ENCODE measurements at places on chromosomes 2 and 18. TPM values are rescaled to one million over a fixed set of nuclear protein-coding genes. Genes with fewer than 3 reads are reported as not detected.

KCNK3 gene
- not detected for total RNA-seq

EDAR gene
- 2.0 TPM for total RNA-seq

TAF1B gene
- total RNA-seq = 13.3 TPM

CDH7 gene
- not detected for total RNA-seq

SERPINB4 gene
- total RNA-seq = not detected

SCYGR4 gene
- not detected for total RNA-seq

GRCh38 chr2:191280834-191281756 is 35.9 kb downstream of the MYO1B start:
- no peak for DNase-seq

DNA sequence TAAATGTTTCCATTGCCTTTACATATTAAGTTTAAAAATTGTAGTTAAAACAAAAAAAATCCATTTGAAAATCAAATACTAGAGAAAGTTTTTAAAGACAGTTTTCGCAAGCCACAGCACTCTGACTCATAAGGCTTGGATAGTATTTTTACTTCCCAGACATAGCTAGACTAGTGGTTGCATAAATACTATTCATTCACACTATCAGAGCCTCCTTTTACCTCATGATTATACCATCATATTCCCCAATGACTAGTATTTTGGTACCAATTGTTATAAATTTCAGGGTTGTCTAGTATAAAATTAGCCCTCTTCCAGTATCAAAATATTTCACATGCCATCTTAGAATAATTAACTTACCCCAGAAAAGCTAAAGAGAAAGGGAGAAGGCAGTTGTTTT is 393.5 kb downstream of the ERBB4 start:
- DNase-seq = no peak

- no peak for DNase-seq
These were observed 292.2 kb downstream of the KCNS3 start for GRCh38 chr2:18170642-18171041.

DNA sequence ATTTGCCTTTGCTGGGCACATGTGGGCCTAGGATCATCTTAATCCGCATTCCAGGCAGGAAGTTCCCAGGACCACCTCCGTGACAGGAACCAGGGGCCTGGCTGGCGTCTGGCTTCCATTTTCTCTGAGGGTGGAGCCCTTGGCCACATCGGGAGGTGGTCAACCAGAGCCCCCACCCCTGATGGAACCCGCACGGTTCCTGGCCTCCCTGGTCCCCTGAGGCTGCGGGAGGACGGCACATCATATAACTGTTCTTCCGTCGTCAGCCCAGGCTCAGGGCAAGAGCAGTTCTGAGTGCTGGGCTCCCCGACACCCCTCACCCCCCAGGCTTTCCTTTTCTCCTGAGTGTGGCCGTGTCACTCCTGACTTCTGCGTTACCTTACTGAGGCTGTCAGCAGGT is 13.5 kb downstream of the ESPNL start:
- DNase-seq = no peak

Data from CD8-positive, alpha-beta T cell (primary cell).